H1 (cell line): ENCODE measurements at places on chromosomes 6 and 20.

DNA sequence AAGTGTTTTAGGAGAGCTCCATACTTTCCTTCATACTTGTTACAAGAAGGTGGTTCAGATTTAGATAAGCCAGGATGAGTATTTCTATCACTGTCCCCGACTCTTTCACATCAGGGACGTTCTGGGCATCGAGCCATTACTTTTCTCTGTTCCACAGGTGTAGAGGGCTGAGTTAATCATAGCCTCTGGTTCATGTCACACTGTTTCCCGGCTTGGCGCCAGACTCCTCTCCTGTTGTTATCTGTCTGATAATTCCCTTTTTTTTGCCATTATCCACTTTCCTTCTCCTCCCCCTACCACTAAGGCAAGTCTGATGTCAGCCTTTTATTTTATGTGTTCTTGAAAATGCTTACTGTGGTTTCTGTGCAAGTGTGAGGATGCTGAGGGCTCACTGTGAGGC lies 593.4 kb downstream of the UTRN start:
- no peak for DNase-seq

DNA sequence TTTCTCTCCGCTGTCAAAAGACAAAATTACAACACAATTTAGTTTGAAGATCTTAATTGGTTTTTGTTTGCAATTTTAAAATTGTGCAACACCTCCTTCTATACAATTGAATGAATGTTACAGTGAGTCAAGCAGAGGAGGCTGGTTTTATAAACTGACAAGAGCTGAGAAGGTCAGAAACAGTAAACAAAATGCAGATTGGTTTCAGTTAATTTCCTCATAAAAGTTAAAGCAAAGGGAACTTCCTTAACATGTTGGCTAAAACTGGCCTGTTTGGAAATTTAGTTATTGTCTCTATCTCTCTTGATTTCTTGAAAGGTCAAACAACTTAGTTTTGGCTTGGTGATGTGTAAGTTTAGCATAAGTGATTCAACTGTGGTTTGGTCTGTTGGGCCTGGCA lies 22.2 kb downstream of the KHDC1L start:
- no peak for DNase-seq

- no peak for DNase-seq
Measured at GRCh38 chr6:139590206-139590605, 215.8 kb upstream of the CITED2 start.

DNA sequence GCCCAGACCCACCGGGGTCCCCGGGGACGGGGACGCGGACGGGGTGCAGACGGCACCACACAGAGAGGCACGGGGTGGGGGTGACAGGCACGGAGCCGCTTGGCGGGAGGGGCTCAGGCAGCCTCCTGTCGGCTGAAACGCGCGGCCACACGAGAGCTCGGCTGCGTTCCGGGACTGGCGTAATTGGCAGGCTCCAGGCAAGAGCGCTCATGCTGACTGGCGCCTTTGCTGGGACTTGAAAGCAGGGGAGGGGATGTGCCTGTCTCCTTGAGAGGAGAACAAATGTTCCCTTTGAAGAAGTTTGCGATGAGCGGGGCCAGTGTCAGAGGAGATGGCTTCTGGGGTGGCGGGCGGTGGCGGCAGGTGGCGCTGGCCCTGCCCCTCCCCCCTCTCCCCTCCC lies 25.8 kb downstream of the BHLHE23 start:
- DNase-seq = no peak

GRCh38 chr6:107409942-107410341 lies 49.4 kb downstream of the PDSS2 start:
- no peak for DNase-seq

DNA sequence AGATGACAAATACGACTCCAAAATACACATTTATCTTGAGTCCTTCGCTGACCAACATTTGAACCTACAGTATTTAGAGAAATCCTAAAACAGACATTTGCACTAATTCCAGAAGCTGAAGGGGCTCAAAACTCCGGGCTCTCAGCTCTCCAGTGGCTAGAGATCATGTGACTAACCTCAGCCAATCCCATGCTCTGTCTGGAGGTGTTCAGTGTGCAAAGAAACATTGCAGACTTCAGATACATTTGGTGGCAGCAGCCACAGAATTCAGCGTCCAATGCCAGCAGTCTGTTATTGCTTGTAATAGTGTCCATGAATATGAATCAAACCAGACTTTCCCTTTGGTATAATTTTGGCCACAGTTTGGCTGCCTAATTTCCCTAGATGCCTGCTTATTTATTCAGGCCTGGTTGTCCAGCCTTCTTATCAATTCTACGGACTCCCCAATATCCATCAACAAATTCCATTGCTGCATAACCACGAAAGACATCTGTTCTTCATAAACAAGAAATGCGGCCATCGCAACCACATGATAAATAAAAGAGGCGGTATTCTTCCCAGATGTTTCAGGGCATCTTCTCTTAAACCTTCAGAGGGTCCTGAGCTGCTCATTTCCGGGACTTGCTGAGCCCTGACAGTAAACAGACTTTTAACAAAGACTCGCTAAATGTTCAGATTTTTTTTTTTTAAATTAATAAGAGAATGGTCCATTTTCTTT lies 14.5 kb upstream of the CYP24A1 start:
- DNase-seq = no peak

GRCh38 chr6:125748406-125749172 lies 843 bp upstream of the HEY2 start:
- DNase-seq = no peak

DNA sequence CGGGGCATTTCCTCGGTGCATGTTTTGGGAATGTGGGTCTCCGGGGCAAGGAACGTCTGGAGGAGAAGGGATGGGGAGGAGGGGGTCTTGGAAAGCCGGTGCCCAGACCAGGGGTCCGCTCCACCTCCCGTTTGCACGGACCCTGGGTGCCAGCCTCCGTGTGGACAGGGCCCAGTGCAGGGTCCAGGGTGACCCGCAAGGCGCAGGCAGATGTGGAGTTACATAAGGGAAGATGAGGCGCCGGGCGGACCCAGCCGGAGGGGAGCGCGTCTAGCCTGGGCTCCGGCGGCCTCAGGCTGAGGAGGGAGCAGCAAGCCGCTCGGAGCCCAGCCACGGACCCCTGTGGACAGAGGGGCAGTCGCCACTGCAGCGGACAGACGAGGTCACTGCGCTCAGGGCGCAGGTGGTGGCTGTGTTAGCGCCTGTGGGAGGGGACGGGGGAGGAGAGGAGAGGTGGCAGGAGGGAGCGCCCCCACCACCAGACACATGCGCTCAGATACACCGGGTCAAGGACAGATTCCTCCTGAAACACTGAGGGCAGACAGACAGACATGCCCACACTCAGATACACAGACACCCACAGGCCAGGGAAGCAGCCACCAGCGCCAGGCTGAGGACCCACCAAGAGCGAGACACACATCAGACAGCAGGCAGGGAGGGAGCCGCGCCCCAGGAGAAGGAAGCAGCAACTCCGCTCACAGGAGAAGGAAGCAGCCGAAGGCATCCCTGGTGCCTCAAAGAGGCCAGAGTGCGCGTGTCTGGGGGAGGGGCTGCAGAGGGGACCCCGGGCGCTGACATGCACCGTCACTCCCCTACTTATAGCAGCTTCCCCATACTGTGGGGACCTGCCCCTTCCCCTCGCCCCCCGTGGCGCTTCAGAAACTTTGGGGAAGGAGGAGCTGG lies 839 bp upstream of the HRH3 start:
- DNase-seq = no peak

GRCh38 chr6:119942078-119942752 lies 592.7 kb upstream of the MAN1A1 start:
- DNase-seq = no peak

DNA sequence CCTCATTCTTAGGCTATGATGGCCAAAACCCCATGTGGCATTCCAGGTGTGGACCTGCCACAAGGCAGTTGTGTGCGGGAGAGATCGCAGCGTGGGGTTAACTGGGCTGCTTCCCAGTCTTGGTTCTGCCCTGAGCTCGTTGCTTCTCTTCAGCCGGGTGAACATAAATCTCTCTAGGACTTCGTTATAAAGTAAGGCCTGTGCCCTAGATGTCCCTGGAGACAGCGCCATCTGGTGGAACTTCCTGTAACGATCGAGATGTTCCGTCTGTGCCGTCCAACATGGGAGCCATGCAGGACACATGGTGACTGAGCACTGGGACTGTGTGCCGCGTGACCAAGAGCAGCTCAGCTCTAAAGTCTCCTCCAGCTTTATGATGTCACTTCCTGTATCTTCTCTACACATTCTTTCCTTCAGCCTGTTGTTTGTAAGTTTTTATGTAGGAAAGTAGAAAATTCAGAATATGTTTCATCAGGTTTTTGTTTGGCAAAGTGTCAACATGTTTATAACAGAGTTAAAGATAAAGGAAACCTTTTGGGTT lies 26.8 kb upstream of the RPP40 start:
- peak; percentile 87 for DNase-seq

GRCh38 chr6:106510090-106510970 lies 119.0 kb downstream of the RTN4IP1 start:
- DNase-seq = no peak

DNA sequence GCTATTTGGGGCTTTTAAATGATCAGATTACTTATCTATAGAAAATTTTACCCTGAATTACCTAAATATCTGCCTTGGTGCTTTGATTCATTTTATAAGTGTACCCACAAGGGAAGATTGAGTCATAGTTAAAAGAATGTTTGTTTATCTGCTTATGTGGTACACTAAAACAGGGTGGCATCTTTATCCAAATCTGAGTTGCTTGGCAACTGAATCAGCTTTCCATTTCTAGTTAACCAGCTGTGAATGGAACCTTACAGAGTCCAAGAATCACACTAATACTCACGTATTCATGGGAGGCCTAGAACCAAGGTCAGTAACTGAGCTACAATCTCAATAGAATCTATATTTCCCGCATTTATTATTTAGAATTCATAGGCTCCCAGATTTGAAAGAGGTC lies 44.0 kb upstream of the CAP2 start:
- no peak for DNase-seq

DNA sequence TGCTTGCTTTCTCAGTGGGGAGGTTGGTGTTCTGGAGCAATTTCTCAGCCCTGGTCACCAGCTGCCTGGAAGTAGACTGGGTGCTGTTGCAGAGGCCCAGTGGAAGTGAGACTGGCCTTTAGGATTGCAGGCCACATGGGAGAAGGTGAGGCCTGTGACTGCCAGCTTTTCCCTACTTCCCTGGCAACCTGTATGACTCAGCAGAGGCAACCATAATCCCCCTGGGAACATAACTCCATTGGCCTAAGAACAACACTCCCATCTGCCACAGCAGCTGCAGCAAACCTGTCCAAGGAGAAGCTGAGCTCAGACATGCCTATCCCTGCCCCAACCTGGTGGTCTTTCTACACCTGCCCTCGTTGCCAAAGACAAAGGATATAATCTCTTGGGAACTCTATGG lies 473.5 kb upstream of the SPTLC3 start:
- DNase-seq = no peak

- DNase-seq = no peak
Measured at GRCh38 chr6:79841577-79842375, 105.6 kb downstream of the ELOVL4 start.

DNA sequence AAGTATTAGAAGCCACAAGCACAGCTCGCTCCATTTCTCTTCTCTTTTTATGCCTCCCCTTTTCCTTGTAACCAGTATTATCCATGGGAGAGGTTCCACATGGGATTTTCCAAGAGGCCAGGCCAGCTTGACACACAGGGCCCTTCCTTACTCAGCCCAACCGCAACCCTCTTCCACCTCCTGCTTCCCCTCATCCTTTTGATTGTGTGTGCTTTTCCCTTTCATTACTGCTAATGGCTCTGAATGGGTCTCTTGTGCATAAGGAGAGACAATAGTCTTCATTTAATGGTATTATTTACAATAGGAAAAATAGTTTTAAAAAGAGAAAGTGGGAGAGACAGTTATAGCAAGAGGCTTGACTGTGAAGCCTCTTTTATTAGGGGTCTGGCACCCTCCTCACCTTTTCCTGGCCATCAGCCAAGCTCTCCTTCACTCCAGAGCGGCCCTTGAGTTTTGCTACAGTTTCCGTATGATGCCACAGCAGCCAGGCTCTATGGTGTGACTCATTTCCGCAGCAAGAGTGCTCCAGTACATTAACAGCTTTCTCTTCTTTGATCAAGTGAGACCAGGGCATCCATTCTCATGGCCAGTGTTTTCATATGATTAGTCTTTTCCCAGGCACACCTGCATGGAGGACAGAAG lies 579.5 kb downstream of the TFAP2B start:
- no peak for DNase-seq

DNA sequence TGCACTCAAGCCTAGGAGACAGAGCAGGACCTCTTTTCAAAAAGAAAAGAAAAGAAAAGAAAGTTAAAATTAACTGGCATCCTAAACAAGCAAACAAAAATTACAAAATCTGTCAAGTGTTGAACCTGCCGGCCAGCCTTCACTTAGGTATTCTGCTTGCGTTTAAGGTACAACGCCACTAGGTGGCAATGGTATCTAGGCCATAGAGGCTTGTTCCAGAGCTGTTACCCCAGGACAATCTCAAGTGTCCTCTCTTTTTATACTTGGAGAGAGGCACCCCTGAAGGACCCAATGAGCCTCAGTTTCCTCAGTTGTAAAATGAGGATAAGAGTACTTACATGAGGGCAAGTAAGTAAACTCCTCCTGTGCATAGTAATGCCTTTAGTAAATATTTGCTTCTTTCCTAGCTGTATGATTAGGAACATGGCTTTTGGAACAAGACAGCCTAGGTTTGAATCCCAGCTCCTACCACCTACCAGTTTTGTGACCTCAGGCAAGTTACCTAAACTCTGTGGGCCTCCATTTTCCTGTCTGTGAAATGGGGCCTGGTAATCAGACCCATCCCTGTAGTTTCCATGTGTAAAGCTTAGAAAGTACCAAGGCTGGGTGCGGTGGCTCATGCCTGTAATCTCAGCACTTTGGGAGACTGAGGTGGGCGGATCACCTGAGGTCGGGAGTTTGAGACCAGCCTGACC lies 5.8 kb upstream of the PACSIN1 start:
- peak; percentile 59 for DNase-seq

DNA sequence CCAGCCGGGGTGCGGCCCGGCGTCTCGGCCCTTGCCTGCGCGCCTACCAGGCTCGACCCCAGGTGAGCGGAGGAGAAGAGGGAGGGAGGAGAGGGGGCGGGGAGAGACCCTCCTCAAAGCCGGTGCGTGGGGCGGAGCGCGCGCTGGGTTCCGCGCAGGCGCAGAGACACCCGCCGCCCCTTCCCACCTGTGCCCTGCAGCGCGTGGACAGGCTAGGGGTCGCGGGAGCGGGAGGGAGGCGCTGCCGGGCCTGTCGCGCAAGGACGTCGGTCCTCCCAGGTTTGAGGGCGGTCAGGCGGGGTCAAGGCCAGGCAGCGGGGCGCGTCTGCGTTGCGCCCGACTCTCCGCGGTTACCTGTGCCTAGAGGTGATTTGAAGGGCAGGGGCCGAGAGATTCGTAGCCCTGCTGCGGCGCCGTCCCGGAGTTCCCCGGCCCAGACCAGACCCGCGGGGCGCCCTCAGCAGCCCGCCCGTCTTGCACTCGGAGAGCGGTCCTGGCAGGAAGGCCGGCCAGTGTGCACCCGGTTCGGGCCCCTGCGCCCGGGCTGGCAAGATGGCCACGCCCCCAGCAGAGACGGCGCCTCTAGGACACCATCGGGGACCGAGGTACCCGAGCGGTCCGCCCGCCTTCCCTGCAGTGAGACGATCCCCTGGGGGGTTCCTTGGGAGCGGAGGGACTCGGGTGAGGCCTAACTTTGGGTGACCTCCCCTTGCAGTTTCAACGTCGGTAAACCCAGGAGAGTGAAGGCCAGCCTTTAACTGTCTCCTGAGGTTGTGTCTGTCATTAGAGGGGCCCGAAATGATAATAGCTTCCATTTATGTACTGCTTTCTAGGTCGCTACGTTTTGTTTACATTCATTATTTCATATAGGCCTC lies 546 bp downstream of the C6orf136 start:
- DNase-seq = peak; percentile 90
